GM20000 (cell line): ENCODE measurements at places on chromosomes 3 and 15.

DNA sequence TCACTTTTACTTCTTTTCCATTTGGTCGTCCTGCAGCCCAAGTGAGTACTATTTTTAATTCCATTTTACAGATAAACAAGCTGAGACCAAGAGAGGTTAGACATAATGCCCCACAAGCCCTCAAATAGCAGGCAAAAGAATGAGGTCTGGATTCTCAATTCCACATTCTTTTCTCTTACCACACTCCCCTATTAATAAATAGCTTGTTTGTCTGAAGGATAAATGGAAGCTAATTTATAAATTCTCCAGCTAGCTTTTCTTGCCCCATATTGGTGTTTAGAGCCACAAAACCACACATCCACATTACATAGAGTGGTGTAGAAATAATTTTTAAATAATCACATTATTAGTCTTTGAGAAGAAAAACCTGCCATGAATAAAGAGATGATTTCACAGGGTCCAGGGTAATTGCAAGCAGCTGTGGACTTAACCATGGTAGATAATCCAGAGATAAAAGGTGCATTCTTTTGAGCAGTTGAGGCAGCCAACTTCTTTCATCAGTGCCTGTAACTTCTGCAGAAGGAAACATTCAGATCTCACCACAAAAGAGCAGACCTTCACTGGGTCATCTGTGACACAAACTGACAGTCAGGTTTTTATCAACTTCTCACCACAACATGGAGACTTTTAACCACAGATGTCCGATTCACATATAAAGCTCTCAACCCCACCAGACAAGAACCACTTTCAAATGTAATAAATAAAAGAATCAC, 313.4 kb upstream of the STT3B start:
- DNase-seq, result peak; percentile 44

DNA sequence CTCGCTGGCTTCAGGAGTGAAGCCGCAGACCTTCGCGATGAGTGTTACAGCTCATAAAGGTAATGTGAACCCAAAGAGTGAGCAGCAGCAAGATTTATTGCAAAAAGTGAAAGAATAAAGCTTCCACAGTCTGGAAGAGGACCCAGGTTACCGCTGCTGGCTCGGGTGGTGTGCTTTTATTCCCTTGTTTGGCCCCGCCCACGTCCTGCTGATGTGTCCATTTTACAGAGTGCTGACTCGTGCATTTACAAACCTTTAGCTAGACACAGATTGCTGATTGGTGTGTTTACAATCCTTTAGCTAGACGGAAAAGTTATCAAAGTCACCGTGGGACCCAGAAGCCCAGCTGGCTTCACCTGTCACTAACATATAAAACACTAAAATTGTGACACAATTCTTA, 1464.5 kb downstream of the ZPLD1 start:
- no peak for DNase-seq

DNA sequence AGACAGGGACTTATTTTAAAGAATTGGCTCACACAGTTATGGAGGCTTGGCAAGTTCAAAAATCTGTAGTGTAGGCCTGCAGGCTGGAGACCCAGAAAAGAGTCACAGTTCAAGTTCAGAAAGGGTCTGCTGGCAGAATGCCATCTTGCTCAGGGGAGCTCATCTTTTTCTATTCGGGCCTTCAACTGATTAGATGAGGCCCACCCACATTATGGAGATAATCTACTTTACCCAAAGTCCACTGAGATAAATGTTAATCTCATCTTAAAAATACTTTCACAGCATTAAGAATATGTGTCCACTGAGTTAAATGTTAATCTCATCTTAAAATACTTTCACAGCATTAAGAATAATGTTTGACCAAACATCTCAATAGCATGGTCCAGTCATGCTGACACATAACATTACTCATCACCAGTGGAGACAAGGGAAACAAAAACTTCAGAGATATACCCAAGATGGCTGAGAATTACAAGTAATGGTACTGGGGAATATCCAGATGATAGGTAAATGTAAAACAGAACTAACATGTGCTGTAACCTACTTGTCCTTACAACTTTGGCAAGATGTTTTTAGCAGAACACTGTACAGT, 74.3 kb upstream of the STAC start:
- DNase-seq, result no peak

DNA sequence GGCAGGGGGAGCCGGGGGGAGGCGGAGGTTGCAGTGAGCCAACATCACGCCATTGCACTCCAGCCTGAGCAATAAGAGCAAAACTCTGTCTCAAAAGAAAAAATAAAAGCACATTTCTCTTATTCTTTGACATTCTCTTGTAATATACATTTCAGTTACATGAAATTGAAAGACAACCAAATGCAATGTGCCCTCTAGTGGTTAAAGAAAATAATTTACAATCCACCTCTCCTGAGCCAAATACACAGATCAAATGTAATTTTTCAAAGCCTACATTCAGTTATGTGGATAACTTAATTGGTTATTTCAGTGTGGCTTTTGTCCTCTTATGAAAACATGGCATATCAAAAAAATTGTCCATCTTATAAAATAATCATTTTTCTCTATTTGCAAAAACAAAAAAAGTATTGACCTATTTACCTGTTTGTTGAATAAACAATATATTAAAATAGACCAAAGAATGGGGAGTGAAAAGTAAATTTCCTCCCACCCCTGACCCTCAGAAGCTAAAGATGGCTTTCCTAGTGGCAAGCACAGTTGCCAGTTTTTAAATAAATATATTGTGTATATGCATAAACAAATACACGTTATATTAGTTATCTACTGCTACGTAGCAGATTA, 14.2 kb upstream of the U2SURP start:
- DNase-seq, result peak; percentile 53

DNA sequence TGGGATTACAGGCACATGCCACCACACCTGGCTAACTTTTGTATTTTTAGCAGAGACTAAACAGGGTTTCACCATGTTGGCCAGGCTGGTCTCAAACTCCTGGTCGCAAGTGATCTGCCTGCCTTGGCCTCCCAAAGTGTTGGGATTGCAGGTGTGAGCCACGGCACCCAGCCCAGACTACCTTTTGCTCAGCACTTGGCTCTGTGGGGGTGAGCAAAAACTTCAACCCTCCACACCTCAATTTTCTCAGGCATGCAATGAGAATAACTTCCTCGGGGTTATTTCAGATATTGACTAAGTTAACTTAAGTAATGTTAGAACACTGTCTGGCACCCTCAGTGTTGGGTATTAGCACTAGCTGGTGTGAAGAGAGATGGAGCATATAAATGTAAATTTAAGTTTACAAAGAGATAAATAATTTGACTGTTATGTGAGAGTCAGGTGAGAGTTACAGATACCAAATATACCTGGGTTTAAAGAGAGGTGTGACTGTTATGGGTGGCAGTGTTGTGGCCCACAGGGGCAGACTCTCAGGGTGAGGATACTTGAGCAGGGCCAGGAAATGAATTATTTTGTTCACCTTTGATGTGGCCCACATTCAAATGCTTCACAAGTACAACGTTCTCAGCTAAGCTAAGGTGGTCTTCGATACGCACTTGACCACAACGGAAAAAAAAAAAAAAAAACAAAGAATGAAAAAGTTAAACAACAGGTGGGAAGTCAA, 29.0 kb downstream of the CPOX start:
- no peak for DNase-seq

DNA sequence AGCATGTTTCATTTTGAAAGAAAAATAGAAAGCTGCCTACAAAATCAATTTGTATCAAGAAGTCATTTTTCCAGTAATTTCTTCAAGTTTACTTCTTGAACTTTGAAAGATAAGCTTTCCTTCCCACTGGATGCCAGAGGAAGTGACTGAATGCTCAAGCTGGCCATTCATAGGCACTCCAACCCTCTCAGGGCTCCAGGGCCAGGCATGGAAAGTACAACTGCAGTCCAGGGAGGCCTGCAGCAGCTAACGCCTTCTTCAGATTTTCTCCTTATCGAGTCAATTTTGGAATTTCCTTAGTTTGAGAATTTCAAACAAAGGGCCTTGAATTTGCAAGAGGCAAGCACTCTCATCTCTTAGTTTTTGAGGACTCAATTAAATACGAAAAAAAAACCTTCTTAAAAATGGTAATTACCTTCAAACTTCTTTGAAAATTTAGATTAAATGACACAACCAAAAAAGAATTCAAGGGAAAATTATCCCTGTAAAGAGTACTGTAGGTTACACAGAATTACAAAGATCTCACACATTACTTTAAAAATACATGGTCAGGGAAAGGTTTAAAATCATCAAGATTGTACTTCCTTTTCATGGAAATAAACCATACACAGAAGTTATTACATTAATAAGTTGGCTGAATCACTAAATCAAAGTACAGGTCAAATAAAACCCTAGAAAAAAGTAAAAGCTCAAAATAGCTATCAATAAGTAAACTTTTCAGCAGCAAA, 2.5 kb downstream of the UBP1 start:
- DNase-seq, result no peak

DNA sequence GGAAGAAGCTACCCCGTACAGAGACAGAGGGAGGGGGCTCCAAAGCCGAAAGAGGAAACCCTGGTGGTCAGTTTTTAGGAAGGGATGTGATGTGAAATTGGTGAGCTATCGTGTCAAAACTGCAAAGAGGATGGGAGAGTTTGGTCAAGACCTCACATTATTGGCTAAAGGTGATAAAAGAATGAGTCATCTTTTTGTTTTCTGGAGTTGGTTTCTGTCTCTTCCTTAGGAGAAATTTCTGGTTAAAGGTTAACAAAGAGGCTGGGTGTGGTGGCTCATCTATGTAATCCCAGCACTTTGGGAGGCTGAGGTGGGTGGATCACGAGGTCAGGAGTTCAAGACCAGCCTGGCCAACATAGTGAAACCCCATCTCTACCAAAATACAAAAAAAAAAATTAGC, 217.8 kb upstream of the CBLB start:
- no peak for DNase-seq

GRCh38 chr3:6132684-6133432, 728.1 kb upstream of the GRM7 start:
- peak; percentile 14 for DNase-seq

GRCh38 chr3:50652709-50653108, 22.0 kb upstream of the DOCK3 start:
- peak; percentile 56 for DNase-seq

DNA sequence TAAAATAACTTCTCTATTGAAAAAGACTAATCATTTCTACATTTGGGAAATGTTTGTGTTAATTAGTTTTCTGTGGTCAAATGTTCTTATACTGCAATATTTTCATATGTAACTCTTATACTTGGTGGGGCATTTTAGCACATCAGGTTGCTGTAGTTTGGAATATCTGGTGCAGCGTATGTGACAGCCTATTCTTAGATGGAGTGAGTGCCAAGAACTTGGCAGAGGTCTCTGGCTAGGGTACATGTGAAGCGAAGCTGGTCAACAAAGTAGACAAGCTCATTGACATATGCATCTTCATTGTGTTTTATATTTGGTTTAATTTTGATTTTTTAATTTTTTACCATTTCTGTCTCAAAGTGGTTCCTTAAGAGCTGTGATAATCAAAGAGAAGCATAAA, 53.2 kb downstream of the CHAC1 start:
- no peak for DNase-seq

DNA sequence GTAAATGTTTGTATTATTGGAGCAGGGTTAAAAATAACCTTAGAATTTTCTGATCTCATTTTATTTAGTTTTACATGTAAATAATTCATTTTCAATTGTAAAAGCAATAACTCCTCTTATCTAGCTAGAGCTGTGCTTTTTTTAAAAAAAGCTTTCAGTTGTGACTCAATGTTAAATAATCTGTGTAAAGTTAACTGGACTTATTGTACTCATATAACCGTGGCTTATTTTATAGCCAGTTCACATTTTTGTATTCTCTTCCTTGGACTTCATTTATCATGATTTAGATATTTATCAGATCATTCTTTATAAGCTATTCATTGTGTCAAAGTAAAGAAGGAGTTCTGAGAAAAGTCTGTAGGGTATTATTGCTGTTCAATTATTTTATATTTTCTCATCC, 435.6 kb downstream of the CADM2 start:
- no peak for DNase-seq

DNA sequence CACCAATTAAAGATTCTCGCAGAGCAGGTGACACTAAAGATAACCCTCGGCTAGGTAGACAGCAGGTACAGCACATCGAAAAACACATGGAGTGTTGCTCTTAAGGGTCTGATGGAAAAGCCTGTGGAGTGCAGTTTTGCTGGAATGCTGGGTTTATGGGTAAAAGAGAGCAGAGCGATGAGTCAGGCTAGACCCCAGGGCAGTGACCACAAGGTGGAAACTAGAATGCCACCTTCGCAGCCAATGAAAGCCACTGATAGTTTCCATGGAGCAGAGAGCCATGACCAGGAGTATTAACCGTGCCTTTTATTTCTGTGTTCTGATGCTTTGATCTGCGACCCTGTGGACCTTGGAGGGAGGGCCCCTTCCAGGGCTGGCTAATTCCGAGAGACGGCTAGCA, 149.8 kb downstream of the GABRB3 start:
- DNase-seq, result peak; percentile 2

DNA sequence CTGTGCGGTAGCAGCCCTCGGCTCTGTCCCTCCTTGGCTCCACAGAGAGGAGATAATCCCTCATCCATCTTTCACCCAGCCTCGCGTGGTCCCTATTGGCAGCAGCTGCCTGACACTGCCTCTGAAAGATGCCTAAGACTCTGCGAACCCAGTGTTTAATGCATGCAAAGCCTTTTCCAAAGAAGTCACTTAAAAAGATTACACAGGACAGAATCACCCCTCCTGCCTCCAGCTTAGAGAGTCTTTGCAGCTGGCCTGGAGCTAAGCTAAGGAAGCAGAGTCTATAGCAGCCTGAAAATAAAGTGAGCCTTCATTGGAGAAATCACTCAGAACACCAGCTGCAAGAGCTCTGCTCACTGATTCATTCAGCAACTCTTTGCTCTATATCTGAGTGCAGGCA, 247.2 kb downstream of the SHQ1 start:
- DNase-seq, result no peak

- DNase-seq, result no peak
These were observed 26.9 kb downstream of the BMF start for GRCh38 chr15:40081691-40082194.

GRCh38 chr15:36468746-36469145, 110.7 kb upstream of the CDIN1 start:
- no peak for DNase-seq

DNA sequence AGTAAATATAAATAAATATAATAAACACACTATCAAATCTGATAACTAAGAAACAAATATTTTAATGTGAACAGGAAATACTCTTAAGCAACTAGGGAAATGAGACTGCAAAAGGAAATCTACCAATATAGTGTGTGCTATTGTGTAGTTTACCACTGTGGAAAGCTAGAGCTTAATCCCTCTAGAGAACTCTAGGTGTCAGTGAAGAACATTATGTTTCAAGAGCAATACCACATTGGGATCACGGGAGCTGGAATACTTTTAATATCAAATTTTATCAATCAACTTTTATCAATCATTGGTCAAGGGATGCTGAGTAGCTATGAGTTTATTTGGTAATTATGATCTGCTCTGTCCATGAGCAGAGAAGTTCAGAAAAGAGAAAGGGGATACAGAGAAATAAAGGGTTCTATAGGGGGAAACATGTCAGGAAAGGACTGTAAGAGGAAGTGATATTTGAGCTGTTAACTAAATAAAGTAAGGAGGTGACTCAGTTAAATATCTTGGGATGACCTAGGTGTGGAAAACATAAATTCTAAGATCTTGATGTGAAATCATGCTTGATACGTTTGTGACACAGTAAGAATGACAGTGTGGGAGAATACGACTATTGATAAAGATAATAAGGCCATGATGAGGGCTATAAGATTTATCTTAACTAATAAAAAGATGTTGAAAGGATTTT, 762.2 kb upstream of the ALCAM start:
- DNase-seq, result no peak
